Esophagus muscularis mucosa (tissue), 4 donors: ENCODE measurements at places on chromosomes 7 and 10. TPM values are rescaled to one million over a fixed set of nuclear protein-coding genes. Genes with fewer than 3 reads are reported as not detected.
A peak's percentile ranks its signal among the peaks of the same experiment; 100 is the strongest.

DNA sequence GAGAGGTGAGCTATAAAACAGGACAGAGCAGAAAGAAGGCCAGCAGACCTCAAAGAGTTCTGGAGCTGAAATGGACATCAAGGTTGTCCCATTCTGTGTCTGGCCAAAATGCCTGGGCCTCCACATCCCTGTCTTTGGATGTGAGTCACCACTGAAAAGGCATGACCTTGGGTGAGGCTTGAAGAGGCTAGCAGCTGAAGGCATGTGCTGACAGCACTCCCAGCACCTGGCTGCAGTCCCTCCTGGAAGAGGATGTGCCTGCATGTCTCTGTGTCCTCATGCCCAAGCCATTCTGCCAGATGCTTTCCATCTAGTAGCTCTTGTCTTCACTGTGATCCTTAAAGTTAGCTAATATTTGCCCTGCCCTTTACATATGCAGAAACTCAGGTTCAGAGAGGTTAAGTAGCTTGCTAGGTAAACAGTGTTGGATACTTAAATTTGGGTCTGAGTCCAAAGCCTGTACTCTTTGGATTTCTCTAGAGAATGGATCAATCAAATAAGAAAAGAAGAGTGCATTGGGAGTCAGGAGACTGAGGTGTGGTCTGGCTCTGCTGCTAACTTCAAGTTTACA lies 35.8 kb downstream of the HECW1 start:
- H3K27ac ChIP-seq = no peak overlapping the region
- no peaks in the 10 kb centered on the region for H3K27me3 ChIP-seq

- peak; percentile 79 for DNase-seq
- H3K27me3 ChIP-seq = no peaks in the 10 kb centered on the region
- H3K27ac ChIP-seq = no peak overlapping the region
- H3K4me3 ChIP-seq = no peak overlapping the region
These were observed 46.5 kb upstream of the C10orf71 start for GRCh38 chr10:49252313-49253034.

DNA sequence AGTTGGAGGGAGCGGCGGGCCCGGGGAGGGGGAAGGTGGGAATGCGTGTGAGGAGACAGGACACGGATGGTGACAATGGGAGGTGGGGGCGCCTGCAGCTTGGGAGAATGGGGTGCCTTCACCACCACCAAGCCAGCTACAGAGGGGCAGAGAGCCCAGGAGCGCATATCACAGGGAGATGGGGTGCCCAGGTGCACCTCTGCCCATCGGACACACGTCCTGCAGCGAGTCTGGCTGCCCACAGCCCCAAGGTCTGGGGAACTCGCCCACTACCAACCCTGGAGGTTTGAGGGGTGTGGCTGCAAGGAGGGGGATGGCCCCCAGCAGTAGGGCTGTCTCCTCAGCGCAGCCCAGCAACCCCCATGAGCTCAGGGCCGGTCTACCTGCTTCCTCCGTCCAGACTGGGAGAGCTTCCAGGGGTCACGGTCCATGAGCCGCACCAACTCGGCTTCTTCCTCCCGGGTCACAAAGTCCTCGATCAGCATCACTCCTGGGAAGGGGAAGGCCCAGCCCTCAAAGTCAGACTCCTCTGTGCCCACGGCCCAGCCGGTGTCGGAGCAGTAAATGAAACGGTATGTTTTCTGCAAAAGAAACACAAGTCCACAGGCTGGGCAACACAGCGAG lies 5.3 kb downstream of the ALKBH4 start:
- peaks cover 27% of the 10 kb centered on the region for H3K4me1 ChIP-seq
- no peak for DNase-seq
- H3K4me3 ChIP-seq = no peak overlapping the region
- no peak overlapping the region for H3K27ac ChIP-seq

- H3K27me3 ChIP-seq = no peaks in the 10 kb centered on the region
- DNase-seq = no peak
- H3K4me3 ChIP-seq = no peak overlapping the region
- H3K4me1 ChIP-seq = peaks cover 9% of the 10 kb centered on the region
These were observed 1.8 kb downstream of the CC2D2B start for GRCh38 chr10:95909561-95909960.

DNA sequence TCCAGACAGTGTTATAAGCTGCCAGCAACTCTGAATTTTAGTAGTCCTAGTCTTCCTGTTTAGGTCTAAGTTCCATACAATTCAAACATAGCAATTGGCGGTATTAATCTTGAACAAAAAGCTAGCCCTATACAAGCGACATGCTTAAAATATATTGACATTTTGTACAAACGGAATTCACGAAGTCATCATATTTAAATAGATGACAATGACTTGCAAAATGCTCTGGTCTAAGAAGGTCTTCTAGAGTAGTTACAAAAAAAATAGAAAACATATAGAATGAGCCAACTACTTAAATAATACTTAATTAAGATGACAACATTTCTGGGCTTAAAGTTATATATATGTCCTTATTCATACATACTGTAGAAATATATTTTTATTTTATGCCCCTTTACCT lies 446.6 kb downstream of the ANKRD7 start:
- no peaks in the 10 kb centered on the region for H3K27me3 ChIP-seq
- H3K27ac ChIP-seq = no peak overlapping the region
- no peaks in the 10 kb centered on the region for H3K4me1 ChIP-seq
- H3K36me3 ChIP-seq = no peaks in the 10 kb centered on the region
- DNase-seq = no peak

GRCh38 chr10:112565434-112566053 lies 118.5 kb downstream of the VTI1A start:
- DNase-seq = no peak
- no peak overlapping the region for H3K27ac ChIP-seq
- H3K27me3 ChIP-seq = no peaks in the 10 kb centered on the region
- no peak overlapping the region for H3K4me3 ChIP-seq
- H3K36me3 ChIP-seq = no peaks in the 10 kb centered on the region
- H3K4me1 ChIP-seq = no peaks in the 10 kb centered on the region

DNA sequence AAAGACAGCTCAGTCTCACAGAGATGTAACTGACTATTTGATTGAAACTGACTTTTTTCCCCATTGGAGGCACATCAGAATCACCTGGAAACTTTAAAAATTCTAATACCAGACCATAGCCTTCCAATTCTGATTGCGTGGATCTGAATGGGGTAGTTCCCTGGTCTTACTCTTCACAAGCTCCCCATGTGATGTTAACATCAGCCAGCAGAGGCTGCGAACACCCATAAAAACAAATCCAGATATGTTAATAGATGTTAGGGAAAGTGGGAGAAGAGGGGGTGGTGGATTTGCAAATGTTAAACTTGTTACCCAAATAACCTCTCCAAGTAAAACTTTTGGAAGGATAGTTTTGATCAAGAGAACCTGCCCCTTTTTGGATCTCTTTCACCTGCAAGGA lies 1133.4 kb downstream of the CNTNAP2 start:
- no peak overlapping the region for H3K4me3 ChIP-seq
- H3K36me3 ChIP-seq = no peaks in the 10 kb centered on the region
- no peaks in the 10 kb centered on the region for H3K27me3 ChIP-seq
- H3K4me1 ChIP-seq = no peaks in the 10 kb centered on the region

- H3K27me3 ChIP-seq = no peaks in the 10 kb centered on the region
- no peak overlapping the region for H3K4me3 ChIP-seq
- H3K4me1 ChIP-seq = peaks cover 10% of the 10 kb centered on the region
- DNase-seq = no peak
These were observed 37.0 kb downstream of the GPR22 start for GRCh38 chr7:107506674-107507339.

DNA sequence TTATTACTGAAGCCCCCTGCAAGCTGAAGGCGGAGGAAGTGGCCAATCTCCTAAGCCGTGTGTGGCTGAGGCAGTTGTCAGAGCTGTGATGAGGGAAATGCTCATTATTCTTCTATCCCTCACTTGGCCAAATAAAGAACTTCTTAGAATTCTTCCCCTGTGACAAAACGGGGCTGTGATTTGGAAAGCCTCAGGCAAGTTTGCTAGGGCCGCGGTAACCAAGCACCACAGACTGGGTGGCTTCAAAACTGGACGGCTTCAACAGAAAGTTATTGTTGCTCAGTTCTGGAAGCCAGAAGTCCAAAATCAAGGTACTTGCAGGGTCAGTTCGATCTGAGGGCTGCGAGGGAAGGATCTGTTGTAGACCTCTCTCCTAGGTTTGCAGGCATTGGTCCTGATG lies 72.3 kb upstream of the STEAP1B start:
- no peaks in the 10 kb centered on the region for H3K36me3 ChIP-seq
- no peak overlapping the region for H3K27ac ChIP-seq
- no peak overlapping the region for H3K4me3 ChIP-seq
- no peaks in the 10 kb centered on the region for H3K27me3 ChIP-seq
- no peak for DNase-seq
- H3K4me1 ChIP-seq = peaks cover 18% of the 10 kb centered on the region

DNA sequence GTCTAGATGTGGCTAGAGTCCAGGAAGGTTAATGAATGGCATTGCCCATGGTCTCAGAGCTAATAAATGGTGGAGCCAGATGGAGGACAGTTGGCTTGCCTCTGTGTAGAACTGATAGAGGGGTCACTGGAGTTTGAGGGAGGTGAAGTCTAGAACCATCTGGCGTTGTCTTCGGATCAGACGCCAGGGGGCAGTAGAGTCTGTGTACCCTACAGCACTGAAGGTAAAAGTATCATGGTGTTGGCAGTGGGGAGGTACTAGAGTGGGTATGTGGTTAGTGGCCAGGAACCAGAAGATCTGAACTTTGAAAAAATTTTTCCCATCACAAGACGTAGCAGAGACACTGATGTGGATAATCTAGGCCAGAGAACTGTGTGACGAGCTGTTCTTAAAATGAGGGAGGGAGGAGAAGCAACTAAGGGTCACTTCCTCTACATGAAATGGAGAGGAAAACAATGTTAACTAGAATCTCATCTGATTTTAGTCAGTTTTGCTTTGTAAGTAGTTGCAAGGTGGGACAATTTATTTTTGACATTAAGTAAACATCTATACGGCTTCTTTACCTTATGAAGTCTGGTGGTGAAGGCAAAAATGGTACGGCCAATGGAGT lies 227.9 kb upstream of the PRSS58 start:
- H3K27me3 ChIP-seq = no peaks in the 10 kb centered on the region
- no peak overlapping the region for H3K27ac ChIP-seq
- H3K4me1 ChIP-seq = peaks cover 9% of the 10 kb centered on the region
- no peak for DNase-seq
- no peak overlapping the region for H3K4me3 ChIP-seq
- no peaks in the 10 kb centered on the region for H3K36me3 ChIP-seq

GRCh38 chr7:150439967-150440366 lies 10.5 kb upstream of the GIMAP8 start:
- no peaks in the 10 kb centered on the region for H3K27me3 ChIP-seq
- no peak overlapping the region for H3K27ac ChIP-seq
- no peak overlapping the region for H3K4me3 ChIP-seq

SLC16A9 gene
- total RNA-seq = 0.86 TPM

IPMK gene
- 3.4 TPM for total RNA-seq

GPC2 gene
- total RNA-seq = 0.58 TPM

CPA1 gene
- total RNA-seq = not detected

ADIRF gene
- 119 TPM for total RNA-seq
